ENCODE measurements at places on chromosomes 3 and 15.
A peak's percentile ranks its signal among the peaks of the same experiment; 100 is the strongest.

DNA sequence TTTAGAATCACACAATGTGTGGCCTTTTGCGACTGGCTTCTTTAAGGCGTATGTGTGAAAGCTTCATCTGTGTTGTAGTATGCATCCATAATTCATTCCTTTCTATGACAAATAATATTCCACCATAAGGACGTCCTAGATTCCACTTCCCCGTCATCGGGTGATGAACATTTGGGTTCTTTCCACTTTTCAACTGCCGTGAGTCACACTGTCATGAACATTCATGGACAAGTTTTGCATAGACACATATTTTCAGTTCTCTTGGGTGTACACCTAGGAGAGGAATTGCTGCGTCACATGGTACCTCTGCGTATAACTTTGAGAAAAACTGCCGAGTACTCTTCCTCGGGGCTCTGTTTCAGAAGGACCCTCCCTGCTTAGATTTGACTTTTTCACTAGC is 97.3 kb downstream of the TOP2B start:
- DNase-seq, result no peak

GRCh38 chr15:64344651-64345294 is 11.2 kb downstream of the CSNK1G1 start:
- DNase-seq, result no peak

DNA sequence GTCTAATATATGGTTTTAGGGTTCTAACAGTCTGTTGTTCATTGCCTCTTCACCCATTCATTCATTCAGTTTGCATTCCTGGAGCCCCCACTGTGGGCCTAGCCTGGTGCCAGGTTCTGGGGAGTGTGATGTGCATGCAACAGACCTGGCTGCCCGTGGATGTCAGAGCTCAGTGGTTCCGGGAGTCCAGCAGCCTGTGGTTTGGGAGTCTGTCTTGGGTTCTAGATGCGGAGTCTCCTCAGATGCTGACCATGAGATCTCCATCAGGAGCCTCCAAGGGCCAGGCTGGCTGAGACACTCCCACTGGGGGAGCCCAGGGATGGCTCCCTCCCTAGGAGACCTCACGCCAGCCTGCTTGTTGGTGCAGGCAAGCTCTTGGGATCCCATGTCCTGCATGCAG is 92.1 kb upstream of the SEC13 start:
- DNase-seq, result no peak

GRCh38 chr3:158625881-158626280 is 18.4 kb upstream of the GFM1 start:
- DNase-seq, result no peak

- DNase-seq, result no peak
Observed at GRCh38 chr3:100151024-100151707, 36.9 kb upstream of the FILIP1L start.

DNA sequence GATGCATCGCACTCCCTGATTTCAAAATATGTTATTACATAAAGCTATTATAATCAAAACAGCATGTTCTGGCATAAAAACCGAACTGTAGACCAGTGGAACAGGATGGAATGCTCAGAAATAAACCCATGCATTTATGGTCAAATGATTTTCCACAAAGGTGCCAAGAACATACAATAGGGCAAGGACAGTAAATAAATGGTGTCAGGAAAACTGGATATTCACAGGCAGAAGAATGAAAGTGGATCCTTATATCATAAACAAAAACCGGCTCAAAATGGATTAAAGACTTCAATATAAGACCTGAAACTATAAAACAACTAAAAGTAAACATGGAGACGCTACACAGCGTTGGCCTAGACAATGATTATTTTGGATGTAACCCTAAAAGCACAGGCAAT is 22.6 kb downstream of the USP50 start:
- no peak for DNase-seq

GRCh38 chr15:52199271-52199670 is 8.1 kb upstream of the GNB5 start:
- no peak for DNase-seq

DNA sequence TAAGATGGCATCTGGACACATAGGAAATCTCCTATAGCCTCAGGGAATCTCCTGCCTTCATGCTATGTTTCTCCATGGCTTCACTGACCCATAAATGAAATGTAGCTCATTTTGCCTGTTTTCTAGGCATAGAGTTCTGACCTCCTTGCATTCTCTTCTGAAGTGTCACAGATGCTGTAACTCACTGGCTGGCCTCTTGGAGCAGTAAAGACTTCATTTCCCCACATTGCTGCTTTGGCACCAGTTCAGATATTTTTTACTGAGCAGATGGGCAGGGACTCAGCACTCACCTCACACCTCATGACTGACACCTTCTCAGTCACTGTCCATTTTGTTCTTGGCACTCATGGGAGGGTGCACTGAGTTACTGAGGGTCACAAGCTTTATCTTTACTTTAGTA is 286.7 kb upstream of the TGFBR2 start:
- DNase-seq, result peak; percentile 3

GRCh38 chr15:64209680-64210334 is 47.0 kb upstream of the PPIB start:
- no peak for DNase-seq

GRCh38 chr3:123651449-123652341 is 66.8 kb upstream of the HACD2 start:
- DNase-seq, result no peak

DNA sequence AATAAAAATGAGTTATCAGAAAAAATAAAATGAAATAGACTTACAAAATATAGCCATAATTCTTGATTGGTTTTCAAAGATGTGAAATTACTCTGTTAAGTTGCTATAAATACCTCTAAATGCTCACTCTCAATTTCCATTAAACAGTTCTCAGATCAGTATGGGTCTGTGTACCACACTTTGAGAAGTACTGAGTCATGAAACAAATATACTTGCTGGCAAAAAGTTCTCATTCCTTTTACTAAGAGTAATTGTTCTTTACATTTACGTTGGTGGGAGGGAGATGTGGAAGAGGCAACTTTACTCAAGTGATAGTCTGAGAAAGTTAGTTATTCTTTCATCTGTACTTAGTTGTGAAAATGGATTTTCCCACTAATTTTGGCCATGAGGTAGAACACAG is 96.3 kb downstream of the ZNF385D start:
- no peak for DNase-seq

DNA sequence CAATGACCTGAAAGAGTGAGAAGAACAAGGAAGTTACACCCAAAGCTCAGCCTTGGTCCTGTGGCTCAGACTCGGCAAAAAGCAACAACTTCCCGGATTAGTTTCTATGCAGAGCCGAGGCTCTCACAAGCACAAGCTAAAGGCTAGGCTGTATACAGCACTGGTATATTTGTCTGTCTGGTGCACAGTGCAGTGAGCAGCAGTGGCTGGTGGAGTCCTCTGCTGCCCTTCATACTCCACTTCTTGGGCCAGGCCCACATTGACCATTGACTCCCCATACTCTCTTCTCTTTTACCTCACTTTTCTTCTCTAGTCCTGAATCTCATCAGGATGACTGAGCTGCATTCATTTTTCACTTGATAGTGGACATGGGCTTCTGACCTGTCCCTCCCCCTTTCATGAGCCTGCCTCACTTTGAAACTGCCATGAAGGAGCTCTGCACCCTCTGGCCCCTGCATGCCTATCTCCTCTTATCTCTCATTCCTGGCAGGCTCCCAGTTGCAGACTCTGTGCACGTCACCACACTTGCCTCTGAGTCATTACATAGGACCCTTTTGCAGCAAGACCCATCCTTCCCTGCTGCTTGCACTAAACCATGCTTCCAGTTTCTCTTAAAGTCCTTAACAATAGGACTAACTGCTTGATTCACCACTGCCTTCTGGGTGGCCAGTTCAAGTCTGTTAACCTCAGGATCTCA is 379.3 kb downstream of the NTRK3 start:
- DNase-seq, result no peak

DNA sequence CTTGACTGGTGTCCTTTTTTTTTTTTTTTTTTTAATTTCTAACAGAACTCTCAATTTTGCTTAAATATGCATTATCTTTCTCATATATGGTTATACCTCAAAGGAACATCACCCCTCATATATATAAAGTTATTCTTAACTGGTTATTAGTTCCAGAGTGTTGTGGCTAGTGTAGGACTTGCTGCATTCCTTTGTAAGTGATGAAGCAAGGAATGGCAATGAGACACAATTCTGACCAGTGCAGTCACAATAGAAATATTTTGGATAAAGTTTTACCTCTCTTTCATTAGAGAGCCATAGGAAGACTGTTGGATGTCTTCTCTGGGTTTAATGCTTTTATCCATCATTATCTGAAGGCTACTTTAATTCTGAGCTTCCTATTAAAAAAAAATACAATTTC is 75.5 kb upstream of the CBLB start:
- DNase-seq, result no peak

- DNase-seq, result no peak
Observed at GRCh38 chr15:55552451-55552850, 35.7 kb downstream of the PYGO1 start.

GRCh38 chr3:157128771-157129681 is 30.9 kb downstream of the CCNL1 start:
- DNase-seq, result no peak

DNA sequence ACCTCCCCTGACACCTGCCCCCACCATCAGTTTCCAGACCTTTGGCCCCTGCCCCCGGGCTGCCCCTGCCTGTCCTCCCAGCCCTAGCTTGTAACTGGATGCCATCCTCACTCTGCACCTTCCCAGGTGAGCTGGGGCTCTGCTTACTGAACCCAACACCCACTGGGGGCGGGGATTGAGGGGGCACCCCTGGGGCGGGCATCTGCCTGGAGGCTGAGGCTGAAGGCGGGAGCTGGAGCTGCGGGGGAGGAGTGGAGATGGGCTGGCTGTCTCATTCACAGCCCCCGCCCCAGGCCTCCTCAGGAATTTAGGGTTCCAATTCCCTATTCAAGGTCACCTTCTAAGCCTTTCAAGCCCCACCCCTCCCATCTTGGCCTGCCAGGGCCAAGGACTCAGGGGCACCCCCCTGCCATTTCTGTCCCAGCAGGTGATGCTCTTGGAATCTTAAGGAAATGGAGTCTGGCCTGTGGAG is 17.7 kb downstream of the PIF1 start:
- no peak for DNase-seq

- DNase-seq, result no peak
Observed at GRCh38 chr3:140468407-140468806, 209.5 kb upstream of the TRIM42 start.

DNA sequence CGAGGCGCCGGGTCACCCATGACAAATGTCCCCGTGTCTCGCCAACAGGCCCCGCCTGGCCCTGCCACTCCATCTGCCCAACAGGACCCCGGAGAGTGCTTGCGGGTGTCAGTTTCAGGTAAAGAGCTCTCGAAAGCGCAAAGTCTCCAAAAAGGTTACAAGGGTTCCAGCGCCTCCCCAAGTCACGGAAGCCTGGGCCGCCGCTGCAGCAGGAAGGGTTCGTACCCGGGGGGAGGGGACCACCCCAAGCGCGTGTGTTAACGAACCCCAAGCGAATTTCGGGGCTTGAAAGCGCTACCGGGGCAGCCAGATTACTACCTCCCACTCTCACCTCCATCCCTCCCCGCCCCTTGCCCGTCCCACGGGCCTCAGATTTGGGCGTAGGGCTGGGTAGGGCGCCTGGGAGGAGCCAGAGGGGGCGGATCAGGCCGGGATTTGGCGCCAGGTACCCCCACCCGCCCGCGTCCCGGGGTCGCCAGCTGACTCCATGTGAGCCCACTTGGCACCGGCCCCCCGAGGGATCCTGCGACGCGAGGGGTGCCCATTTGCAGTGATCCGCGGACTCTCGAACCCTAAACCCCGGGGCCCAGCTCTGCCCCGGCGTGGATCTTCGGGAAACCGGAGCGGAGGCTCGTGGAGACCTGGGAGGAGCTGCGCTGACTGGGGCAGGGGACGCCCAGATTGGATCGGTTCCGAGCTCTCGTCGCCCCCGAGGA is 85.9 kb downstream of the NR2F2 start:
- DNase-seq, result no peak

DNA sequence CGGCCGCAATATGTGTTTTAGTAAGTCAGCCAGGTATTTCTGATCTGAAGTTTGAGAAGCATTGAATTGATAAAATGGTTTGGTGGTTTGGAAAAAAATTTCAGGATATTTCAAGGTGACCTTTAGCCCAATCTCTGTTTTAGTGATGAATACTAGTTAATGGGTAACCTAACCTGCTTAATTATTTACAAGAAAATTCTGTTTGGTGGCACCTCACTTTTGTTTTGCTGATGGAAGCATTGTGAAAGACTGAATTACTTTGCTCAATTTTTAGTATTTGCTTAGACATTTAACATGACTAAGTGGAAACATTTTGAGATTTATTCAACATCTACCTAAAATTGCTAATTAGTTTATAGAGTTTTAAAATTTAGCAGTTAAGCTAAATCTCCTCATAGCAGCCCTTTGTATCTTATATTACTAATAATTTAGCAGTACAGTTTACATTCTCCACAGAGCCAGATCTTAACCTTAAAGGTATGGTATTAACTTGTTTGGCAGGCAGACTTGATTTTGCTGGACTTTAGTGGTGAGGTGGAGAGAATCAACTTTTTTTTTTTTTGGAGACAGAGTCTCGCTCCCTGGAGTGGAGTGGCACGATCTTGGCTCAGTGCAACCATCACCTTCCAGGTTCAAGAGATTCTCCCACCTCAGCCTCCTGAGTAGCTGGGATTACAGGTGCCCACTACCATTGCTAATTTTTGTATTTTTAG is 35.4 kb downstream of the GRAMD1C start:
- DNase-seq, result no peak

DNA sequence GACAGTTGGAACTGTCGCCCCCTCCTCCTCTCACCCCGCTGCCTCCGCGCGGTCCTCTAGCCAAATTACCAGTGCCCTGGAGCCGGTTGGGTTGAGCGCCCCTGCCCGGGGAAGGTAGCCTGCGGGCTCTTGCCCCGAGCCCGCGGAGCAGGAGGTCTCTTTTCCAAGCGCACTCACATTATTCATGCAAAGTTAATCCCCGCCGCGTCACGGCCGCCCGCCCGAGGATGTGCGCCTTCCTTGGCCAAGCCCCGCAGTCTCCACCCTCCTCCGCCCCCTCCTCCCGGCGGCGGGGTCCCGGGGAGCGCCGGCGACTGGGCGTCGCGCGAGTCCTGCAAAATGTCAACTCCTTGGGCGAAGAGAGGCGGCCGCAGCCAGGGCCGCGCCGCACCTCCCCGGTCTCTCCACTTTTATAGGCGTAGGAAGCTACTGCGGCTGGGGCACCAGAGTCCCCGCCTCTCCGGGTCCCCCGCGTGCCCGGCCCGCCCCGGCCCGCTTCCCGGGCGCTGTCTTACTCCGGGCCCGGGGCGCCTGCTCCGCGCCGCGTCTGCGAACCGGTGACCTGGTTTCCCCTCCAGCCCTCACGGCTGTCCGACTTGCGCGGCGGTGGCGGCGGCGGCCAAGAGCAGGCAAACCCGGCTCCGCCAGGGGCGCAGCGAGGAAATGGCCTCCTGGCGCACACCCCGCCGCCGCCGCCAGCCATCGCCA is at the start of gene THRB:
Gene THRB, minus strand, starts transcription at position 233 of the 708 bp plus-strand sequence.
- no peak for DNase-seq
